AG09309 (cell line): ENCODE measurements at places on chromosomes 5 and 9.

DNA sequence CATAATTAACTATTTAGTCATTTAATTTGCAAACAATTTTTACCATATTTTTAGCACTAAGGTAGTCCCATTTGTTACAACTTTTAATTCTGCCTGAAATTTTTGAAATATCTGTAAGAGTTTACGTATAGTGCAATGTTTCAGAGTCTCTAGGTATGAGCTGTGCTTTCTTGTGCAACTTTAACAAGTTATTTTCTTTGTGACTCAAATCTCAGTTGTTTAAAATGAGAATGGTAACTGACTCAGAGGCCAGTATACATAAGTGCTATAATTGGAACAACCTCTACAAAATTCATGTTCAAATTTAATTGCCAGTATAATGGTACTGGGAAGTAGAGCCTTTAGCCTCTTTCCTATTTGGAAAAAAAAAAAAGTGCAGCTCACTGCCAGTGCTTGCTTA lies 14.2 kb upstream of the ZNF883 start:
- DNase-seq, result no peak

- DNase-seq, result no peak
Measured at GRCh38 chr9:87588339-87588738, 90.7 kb downstream of the DAPK1 start.

DNA sequence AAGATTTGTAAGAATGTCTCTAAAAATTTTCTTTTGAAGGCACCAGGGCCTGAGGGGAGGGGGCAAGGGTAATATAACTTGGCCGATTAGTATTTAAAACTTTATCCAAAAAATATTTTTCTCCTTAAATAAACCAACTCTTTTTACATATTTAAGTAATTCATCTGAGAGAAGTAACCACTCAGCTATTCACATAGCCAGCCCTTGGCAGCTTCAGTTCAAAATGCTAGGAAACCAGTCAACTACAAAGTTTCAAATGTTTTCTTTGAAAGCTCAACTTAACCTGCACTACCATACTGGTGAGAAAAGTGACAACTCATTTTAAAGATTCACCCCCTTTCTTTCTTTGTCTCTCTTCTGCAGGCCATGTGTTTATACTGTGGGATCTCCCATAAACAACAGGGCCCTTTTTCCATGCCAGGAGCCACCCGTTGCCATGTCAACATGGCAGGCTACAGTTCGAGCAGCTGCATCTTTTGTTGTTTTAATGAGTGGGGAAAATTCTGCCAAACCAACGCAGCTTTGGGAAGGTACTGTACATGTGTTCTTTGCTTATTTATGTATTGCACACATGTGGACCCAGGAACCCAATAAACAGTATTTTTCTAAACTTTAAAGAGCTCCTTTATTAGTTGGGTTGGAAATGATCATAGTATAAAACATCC lies 46.3 kb downstream of the AOPEP start:
- DNase-seq, result no peak

DNA sequence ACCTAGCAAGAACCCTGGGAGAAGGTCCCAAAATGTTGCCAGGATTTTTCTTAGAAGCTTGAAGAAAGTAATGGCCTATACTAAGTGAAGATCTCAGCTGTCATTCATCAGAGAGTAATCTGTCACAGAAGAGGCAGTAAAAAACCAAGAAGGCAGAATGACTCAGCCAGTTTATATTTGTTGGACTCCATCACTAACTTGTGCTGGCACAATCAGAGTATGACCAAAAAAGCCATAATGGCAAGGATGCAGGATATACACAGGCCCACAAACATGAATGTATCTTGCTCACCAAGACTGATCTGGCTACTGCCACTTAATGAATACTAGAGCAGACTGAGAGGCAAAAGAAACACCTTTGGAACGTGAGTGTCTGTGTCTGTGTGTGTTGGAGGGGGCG lies 104.0 kb upstream of the POU5F2 start:
- no peak for DNase-seq

- no peak for DNase-seq
Measured at GRCh38 chr9:3960661-3961144, 339.2 kb downstream of the GLIS3 start.

GRCh38 chr5:82111191-82111590 lies 139.4 kb downstream of the ATG10 start:
- DNase-seq, result peak; percentile 14

- no peak for DNase-seq
Measured at GRCh38 chr9:97293207-97293721, 14.2 kb upstream of the CCDC180 start.

GRCh38 chr5:140855772-140856674 lies at the start of gene PCDHA10:
Gene PCDHA10, plus strand, starts transcription at chr5:140855897. Its CDS starts 152 bp downstream, at chr5:140856049.
- DNase-seq, result no peak

GRCh38 chr5:53891159-53891558 lies 330.7 kb downstream of the NDUFS4 start:
- DNase-seq, result no peak

- no peak for DNase-seq
Measured at GRCh38 chr9:134361843-134362414, 35.7 kb downstream of the RXRA start.

- no peak for DNase-seq
Measured at GRCh38 chr5:6765612-6766525, 52.6 kb downstream of the TENT4A start.

- DNase-seq, result no peak
Measured at GRCh38 chr5:171311322-171312077, 2.5 kb downstream of the TLX3 start.

DNA sequence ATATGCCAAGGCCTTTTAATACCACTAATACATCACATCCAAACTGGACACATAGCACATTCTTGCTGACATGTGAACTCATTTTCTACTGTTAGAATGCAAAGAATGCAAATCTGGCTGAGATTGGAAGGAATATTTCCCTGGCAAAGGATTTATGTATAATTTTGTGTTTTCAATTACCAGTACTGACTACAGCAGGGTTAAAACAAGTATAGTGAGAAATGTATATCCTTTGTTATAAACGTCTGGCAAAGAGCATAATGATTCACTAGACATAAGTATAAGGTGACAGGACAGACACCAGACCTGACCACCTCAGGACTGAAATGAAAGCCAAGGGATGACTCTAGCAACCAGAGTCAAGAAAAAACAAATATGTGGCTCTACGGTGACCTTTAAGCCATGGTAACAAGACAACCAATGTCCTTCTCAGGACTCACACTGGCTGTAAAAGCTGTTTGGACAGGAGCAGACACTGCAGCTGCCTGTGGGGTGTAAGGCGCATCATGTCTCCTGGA lies 95.0 kb downstream of the MRPS27 start:
- no peak for DNase-seq

GRCh38 chr5:121424976-121425375 lies 426.7 kb upstream of the FTMT start:
- DNase-seq, result no peak

DNA sequence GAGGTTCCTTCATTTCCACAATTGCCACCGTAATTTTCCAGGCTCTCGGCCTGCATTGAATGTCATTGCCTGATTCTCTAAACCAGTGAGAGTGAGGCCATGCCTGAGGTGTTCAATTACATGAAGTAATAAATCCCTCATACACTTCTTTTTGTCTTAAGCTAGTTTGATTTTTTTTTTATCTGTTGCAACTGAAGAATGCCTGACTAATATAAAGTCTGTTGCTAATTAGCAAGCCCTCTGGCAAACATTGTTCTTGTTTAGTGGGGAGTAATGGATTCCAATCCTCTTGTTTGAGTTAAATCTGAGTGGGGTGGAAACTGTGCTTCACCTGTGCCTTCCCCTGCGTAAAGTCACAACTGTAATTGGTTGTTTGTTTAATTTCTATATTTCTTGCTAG lies 338.1 kb upstream of the ATP10B start:
- DNase-seq, result no peak

GRCh38 chr5:123545506-123545905 lies 33.5 kb downstream of the CSNK1G3 start:
- no peak for DNase-seq

- DNase-seq, result no peak
Measured at GRCh38 chr9:98851730-98852459, 44.4 kb downstream of the GALNT12 start.

DNA sequence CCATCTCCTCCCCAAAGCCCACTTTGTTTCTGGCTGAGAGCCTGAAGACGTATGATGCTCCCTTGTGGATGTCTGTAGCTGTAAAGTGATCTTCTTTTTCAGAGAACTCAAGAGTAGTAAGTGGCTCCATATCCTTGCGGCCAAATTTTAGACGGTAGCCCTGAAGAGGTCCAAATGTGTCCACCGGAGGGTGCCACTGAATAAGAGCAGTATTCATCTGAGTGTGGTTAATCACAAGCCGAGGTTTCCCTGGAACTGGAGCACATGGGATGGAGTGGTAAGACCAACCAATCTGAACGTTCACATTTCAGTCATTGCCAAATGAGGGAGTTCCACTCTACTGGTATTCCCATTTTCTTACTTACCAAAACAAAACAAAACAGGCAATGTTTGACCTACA lies 686.5 kb upstream of the DMAC1 start:
- DNase-seq, result peak; percentile 3

- DNase-seq, result no peak
Measured at GRCh38 chr9:125986966-125987365, 239.8 kb downstream of the PBX3 start.

DNA sequence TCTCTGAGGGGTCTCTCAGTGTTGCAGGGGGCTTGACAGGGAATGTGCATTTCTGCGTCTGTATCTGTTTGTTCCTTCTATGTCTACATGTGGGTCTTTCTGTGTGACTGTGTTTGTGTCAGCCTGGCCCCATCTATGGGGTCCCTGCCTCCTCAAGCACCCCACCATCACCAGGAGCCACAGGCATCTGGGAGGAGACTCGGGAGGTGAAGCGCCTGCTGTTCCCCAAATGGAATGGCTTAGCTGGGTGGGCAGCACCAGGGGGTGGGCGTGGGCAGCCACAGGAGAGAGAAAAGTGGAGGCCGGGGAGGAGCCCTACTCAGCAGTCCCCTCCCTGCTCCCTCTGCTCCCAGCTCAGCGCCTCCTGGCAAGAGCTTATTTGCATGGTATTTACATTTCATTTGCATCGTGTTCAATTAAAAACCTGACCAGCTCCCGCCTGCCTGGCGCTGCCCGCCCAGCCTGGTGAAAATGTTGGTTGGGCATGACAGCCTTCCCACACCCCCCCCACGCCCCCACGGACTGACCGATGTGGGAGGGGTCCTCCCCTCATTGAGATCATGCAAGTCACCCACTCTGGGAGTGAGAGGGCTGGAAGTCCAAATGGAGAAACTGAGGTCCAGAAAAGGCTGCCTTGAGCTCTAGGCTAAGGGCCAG lies 50.5 kb downstream of the CXXC5 start:
- DNase-seq, result no peak

DNA sequence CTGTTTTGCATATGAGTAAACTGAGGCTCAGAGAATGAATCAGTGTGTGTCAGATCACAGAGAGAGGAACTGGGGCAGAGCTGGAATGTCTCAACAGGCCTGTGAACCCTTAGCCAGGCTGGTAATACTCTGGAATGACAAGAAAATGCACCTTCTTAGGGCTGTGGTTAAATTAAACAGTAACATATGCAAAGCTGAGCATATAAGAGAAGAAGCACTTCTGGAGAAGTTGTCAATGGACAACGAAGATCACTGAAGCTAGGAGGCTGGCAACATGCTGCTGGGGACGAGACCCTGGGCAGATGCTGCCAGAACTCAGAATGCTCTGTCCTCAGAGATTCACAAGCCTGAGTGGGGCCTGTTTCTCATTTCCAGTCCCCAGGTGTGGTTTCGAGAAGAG lies 64.6 kb upstream of the EPB41L4B start:
- DNase-seq, result no peak

- DNase-seq, result no peak
Measured at GRCh38 chr5:1409381-1410110, 35.7 kb downstream of the SLC6A3 start.

GRCh38 chr5:125106881-125107280 lies 360.4 kb upstream of the ZNF608 start:
- DNase-seq, result no peak
